ENCODE measurements at places on chromosomes 16 and 17.

- no peak for DNase-seq
Observed at GRCh38 chr16:29310852-29311314, 95.6 kb downstream of the NPIPB11 start.

DNA sequence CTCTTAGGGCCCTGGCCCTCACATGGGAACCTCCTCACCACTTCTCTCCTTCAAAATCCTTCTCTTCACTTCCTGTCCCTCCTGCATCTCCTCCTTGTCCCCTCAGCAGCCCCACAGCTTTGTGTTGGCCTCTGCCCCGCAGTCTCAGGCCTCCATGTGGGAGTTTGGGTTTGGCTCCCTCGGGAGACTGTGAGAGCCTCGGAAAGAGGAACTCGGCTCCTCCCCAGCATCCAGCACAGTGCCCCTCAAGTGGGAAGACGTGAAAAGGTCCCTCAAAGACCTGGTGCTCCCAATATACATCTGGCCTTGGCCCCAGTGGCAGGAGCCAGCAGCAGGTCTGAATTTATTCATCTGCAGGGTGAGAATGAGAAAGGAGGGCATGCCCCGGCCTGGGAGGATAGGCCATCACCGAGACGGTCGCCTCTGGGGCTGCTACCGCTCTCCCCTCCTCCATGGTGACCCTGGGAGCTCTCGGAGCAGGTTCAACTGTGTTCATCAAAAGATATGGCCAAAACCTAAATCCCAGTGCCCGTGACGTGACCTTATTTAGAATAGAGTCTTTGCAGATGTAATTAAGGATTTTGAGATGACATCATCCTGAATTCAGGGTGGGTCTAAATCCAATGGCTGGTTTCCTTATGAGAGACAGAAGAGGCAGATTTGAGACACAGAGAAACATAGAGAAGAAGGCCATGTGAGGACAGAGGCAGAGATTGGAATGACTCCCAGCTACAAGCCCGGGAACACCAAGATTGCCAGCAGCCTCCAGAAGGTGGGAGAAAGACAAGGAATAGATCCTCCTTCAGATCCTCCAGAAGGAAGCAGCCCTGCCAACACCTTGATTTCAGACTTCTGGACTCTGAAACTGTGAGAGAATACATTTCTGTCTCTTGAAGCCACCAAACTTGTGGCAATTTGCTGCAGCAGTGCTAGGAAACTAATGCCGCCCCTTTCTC is 135.1 kb downstream of the MRM1 start:
- DNase-seq = no peak

GRCh38 chr17:52048137-52048898 is 110.2 kb downstream of the CA10 start:
- no peak for DNase-seq

DNA sequence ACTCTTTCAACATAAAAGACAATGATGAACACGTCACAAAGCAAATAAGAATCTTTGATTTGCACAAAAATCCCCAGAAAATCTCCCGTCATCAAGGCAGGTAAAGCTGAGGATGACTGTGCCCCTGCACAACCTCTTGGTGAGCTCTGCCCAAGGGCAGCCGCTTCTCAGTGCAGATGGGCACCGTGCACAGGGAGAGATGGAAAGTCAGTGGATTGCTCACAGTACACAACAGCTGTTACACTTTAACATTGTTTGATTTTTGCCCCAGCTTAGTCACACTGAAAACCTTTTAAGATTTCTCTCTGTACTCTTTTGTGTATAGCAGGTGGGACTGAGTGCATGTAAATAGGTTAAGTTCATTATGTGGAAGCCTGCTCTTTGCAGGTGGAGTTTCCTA is 104.2 kb downstream of the CDK5R1 start:
- DNase-seq = no peak

- no peak for DNase-seq
Observed at GRCh38 chr17:75517297-75517865, 1.1 kb downstream of the TSEN54 start.

DNA sequence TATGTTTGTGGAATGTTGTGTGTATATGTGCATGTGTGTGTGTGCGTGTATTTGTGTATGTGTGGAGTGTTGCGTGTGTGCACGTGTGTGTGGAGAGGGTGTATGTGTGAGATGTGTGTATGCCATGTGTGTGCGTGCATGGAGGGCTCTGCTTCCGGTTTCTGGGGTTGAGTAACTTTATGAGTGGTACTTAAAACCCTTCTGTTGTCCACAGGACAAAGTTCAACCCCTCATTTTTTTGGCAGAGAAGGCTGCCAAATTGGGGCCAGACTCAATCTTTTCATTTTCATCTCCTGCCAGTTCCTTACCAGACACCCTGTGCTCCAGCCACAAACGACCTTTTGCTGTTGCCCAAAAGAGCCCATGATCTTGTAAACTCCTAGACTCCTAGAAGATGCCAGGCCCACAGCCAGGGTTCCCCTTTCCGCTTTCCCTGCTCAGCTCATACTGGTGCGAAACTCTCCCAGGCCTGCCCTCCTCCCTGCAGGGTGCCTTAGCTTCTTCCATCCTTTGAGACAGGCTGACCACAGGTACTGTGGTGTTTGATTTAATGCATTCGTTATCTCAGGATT is 100.2 kb downstream of the CMIP start:
- no peak for DNase-seq

DNA sequence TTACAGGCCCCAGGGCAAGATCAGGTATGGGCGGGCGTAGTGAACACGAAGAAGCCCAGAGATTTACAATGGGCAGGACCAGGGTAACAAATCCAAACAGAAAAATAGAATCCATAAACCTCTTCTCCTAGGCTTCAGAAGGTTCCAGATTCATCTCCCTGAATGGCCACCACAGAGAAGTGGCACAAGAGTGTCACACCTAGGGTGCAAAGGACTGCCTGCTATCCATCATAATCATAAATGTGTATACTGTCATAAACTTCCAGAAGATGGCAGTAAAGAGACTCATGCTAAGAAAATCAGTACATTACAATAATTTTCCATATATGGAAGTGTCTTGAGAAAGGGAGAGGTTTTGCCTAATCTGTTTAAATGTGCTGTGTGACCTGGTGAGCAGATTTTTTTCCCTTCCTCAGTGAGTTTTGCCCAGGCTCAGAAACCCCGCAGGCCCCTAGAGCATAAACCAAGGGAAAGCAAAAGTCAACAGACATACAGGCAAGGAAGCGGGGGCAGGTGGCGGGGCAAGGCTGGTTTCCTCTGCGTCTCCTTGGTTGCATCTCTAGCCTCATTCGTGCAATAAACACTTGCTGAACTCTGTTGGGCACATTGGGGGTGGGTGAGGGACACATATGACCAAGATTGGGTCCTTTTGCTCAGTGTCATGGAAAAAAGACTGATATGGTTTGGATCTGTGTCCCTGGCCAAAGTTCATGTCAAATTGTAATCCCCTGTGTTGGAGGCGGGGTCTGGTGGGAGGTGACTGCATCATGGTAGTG is 92.0 kb upstream of the CDH5 start:
- DNase-seq = peak; percentile 49

DNA sequence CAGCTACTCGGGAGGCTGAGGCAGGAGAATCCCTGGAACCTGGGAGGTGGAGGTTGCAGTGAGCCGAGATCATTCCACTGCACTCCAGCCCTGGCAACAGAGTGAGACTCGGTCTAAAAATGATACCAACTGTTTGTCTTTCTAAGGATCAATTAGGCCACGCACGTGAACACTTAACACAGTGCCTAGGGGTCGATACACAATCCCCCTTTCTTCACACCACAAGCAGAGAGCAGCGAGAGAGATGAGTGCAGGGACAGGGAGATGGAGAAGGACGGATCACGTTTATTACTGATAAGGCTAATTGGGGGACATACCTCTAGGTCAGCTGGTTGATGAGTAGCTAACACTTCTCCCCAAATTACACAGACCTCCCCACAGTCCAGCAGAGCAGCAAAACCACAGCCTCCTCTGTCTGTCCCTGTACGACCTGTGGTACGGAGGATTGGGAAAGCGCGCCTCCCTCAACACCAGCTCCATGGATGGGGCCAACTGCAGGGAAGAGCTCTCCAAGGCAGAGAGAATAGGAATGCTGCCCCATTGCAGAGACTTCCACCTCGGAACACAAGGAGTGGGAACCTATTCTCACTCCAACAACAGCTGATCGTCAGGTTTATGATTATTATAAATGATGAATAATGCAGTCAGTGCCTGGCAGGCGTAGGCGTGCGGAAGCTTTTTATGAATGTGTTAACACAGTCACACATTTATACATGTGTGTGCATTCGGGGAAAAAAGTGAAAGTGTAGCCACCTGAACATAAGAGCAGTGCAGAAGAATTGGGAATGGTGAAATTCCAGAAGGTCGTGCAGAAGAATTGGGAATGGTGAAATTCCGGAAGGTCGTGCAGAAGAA is 155.1 kb downstream of the C16orf95 start:
- no peak for DNase-seq

GRCh38 chr16:80802902-80803301 is 1.5 kb downstream of the CDYL2 start:
- no peak for DNase-seq

Data from ACHN (cell line).